Activated T-helper 17 cell treated with anti-CD3 and anti-CD28 coated beads, Interleukin-2, amount 50 U/mL, for 72 hours (primary cell): ENCODE measurements at places on chromosomes 5 and 9. TPM values are rescaled to one million over a fixed set of nuclear protein-coding genes. Genes with fewer than 3 reads are reported as not detected.

The CCL28 gene
- 22.8 TPM for total RNA-seq

The NUTM2G gene
- not detected for total RNA-seq

The GABRP gene
- not detected for total RNA-seq

The PLPPR1 gene
- not detected for total RNA-seq

The C5orf52 gene
- total RNA-seq, result not detected
